ENCODE measurements at places on chromosomes 6 and 20.

DNA sequence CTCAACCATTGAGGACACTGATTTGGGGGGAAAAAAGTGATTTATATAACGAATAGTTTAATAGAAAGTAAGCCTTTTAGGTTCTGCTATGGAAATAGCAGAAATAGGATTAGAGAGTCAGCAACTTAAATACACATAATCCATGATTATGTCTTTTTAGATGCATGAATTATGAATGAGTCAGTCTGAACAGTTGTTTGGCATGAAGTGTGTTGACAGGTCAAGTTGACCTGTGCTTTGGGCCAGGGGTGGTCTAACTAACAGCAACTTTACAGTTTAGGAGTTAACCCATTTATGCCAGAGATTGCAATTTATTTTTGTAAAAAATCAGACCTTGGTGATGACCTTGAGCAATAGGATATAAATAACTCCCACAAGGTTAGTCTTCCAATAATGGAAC lies 191.3 kb downstream of the MTFR2 start:
- peak; percentile 19 for DNase-seq

GRCh38 chr20:63022501-63022900 lies 15.7 kb upstream of the BHLHE23 start:
- no peak for DNase-seq

DNA sequence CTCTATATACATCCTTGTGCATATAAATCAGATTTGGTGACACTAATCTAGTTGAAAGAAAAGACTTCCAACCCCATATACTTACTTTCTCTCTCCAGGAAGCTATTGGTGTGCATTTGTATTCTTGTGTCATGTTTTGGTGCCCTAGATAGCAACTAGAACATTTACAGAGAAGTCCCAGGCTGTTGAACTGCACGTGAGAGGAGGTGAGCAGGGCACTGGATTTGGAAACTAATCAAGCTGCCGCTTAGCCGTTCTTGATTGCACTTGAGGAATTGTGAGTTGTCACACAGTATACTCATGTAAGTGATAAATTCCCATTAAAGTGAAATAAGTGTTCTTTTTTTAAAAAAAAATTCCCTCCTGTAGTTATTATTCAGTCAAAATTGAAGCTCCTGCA lies 7.6 kb downstream of the WRNIP1 start:
- DNase-seq = no peak

DNA sequence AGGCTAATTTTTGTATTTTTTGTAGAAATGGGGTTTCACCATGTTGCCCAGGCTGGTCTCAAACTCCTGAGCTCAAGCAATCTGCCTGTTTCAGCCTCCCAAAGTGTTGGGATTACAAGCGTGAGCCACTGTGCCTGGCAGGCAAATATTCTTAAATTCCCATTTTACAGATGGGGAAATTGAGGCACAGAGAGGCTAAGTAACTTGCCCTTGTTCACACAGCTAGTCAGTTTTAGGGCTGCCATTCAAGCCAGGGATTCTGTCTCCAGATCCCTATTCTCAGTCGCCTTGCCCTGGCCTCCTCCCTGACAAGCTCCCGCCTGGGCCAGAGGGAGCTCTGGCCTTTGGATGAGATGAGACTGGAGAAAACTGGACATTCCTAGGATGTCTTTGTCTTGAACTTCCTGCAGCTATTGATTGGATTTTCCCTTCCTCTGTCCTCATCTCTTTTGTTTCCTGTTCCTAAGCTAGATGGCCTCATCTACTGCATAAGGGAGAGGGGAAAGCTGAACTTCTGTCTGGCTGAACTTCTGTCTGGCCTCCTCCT lies 90.5 kb downstream of the NDUFAF5 start:
- DNase-seq = no peak

DNA sequence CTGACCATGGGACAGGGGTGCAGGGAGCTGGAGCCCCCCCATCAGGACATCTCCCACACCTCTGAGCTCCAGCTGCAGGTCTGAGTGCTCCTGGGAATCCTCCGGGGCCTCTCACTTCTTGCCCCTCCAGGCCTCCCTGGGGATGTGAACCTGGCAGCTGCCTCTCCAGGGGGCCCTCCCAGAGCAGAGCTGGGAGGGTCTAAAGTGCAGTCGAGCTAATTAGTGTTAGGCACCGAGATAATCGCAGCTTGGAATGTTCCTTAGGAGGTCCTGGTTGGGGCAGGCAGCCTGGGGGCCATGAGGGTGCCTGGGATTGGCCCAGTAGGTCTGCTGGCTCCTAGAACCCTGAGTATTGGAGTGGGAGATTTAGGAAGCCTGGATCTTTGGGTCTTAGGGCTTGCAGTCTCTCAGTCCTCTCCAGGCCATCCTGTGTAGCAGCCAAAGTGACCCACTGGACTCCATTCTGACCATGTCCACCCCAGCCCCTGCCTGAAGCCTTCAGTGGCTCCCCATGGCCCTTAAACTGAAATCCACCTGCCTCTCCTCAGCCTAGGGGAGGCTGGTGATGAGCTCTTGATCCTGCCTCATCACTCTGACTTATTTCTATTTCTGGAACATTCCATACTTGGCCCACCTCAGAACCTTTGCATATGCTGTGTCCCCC lies 26.0 kb downstream of the CEBPB start:
- DNase-seq = no peak

Data from tongue (tissue), 3 donors.